ENCODE measurements at places on chromosomes 13 and 19.

DNA sequence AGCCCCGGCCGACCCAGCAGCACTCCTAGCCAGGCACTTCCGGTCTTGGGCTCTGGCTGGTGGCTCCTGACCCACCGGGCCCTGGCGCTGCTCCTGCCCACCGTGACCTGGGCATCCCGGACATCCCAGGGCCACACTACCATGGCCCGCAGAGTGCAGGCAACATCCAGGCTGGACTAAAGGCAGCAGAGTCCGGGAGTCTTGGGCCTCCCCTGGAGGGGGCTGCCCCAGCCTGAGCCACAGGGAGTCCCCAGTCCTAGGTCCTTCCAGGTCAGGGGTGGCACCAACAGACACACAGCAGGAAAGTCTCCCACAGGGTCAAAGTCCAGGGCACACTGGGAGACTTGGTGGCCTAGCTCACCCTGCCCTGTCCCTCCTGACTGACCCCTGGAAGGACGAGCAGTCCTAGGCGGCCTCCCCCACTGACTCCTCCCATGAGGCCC lies 10.8 kb downstream of the LSM4 start:
- DNase-seq: no peak

- no peak for DNase-seq
These were observed 66.2 kb downstream of the GNG7 start for GRCh38 chr19:2636141-2636896.

DNA sequence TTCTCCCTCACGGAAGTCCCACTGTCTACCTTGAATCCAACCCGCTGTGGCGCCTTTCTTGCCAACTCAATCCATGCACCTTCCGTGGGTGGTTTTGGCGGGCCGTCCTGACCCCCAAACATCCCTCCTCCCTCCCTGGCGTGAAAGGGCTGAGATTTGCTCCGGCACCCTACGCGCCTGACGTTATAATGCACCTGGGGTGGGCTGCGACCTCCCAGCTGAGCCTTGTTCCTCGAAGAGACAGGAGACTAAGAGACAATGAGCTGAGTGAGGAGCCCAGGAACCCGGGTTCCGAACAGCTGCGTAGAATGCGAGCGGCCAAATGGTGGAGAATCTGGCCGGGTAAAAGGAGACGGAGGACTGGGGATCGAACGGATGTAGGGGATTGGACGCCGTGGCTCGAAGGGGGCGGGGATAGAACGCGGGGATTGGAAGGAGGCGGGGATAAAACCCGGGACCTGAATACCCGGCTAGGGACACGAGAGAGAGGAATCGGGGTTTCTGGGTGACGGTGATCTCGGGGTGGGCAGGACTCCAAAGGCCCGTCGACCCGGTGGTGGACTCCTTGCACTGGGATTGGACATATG lies at the start of gene CPT1C:
TSS of gene CPT1C (plus strand) at position 461 of the 587 bp plus-strand sequence. CDS start 1,137 bp downstream, outside the sequence.
- no peak for DNase-seq

GRCh38 chr13:30443957-30444404 lies 21.7 kb downstream of the UBE2L5 start:
- no peak for DNase-seq

DNA sequence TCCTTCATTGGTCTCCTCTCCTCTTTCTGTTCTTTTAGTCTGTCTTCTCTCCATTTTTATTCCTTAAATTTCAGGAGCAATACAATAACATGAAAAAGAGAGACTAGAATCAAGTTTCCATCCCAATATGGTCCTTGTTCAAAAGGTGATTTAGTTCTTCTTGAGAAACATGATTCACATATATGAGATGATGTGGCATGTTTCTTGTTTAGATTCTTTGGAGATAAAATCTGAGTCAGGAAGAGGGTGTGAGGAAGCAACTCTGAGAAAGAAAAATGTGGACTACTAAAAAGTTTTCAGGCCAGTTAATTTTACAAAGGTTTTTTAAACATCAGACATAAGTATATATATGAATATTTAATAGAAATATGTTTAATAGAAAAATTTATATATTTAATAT lies 231.4 kb downstream of the OXGR1 start:
- no peak for DNase-seq

DNA sequence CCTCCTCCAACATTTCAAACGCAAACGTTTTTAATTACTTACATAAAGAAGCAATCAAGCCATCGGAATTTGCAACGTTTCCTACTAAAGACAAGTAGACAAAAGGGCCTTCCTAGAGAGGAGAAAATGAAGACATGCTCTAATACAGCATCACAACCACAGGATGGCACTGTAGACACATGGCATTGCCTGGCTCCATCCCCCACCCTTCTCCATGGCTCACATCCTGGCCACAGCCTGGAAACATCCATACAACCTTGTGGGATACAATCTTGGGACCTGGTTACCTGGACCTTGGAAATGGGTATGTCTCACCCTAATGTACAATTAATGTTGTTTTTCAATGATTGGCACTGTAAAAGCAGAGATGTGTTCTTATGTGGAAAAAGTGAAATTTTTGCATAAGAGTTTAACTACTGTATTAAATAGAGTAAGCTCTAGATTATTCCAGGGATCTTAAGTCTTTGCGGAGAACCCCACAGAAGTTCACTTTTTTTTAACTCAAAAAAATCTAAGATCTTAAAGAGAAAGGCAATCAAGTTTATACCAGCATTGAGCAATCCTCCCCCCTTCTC lies 21.5 kb downstream of the EBPL start:
- DNase-seq: no peak

- no peak for DNase-seq
These were observed 6.8 kb downstream of the BICRA start for GRCh38 chr19:47615714-47616113.

GRCh38 chr19:14770944-14771839 lies 7.2 kb downstream of the ADGRE2 start:
- no peak for DNase-seq

- no peak for DNase-seq
These were observed 4.2 kb downstream of the MPND start for GRCh38 chr19:4347521-4347920.

DNA sequence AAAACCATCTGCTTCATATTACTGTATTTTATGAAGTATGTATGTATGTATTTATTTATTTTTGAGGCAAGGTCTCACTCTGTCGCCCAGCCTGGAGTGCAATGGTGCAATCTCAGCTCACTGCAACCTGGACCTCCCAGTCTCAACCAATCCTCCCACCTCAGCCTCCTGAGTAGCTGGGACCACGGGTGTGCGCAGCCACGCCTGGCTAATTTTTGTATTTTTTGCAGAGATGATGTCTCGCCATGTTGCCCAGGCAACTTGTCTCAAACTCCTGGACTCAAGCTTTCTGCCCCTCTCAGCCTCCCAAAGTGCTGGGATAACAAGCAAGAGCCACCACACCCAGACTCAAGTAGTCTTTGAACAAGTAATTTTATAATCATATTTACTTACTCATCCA lies 5.5 kb downstream of the KATNAL1 start:
- DNase-seq: no peak

- DNase-seq: no peak
These were observed 26.6 kb downstream of the KLF2 start for GRCh38 chr19:16351133-16351809.

- DNase-seq: no peak
These were observed 546.1 kb downstream of the SUCLA2 start for GRCh38 chr13:47454986-47455385.

- no peak for DNase-seq
These were observed 14.3 kb downstream of the CEACAM6 start for GRCh38 chr19:41769608-41770007.

DNA sequence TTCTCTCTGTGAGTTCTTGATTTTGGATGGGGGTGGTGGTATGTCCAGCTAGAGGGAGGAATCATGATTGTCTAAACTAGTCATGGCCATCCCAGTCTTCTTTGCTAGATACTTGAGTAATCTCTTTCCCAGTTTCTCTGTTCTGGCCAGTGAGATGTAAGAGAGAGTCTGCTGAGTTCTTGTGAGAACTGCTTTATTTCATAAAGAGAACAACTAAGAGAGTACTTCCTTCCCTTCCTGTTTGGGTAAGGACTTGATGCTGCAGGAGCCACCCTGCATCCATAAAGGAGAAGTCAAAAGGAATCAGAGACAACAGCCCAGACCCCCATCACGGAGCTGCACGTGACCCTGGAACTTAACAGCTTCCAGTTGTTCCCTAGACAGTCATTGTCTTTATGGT lies 3.0 kb upstream of the RASL11A start:
- DNase-seq: no peak

DNA sequence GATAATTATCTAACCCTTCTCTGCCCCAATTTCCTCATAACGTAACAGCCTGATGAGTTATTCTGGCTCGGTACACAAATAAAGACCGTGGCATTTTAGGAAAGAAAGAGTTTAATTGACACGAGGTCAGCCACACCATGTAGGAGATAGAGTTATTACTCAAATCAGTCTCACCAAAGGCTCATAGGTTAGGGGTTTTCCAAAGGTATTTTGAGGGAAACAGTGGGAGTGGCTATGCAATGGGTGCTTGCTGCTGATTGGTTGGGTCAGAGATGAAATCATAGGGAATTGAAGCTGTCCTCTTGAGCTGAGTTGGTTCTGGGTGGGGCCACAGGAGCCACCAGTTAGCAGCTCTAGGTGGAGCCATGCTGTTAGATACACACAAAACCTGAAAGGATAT lies 137.5 kb downstream of the FREM2 start:
- DNase-seq: no peak
